ENCODE measurements at places on chromosomes 13 and 19.

DNA sequence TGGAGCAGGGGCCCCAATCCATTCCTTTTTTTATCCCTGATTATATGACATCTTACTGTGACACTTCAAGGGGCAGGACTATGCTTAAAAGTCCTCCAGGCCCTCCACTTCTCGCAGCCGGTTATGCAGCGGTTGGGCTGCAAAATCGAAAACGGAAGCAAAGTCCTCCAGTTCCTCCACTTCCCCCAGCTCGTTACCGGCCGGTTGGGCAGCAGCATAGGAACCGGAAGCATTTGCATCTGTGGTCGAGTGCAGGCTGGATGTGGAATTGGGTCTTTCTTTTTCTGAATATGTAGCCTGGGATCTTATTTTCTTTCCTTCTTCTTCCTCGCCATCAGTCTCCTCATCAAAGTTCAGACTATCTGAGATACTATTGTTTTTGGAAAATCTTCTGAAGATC is 46.1 kb downstream of the OXGR1 start:
- no peak for DNase-seq

- DNase-seq, result no peak
These were observed 104.9 kb downstream of the CACNA1A start for GRCh38 chr19:13401388-13401787.

DNA sequence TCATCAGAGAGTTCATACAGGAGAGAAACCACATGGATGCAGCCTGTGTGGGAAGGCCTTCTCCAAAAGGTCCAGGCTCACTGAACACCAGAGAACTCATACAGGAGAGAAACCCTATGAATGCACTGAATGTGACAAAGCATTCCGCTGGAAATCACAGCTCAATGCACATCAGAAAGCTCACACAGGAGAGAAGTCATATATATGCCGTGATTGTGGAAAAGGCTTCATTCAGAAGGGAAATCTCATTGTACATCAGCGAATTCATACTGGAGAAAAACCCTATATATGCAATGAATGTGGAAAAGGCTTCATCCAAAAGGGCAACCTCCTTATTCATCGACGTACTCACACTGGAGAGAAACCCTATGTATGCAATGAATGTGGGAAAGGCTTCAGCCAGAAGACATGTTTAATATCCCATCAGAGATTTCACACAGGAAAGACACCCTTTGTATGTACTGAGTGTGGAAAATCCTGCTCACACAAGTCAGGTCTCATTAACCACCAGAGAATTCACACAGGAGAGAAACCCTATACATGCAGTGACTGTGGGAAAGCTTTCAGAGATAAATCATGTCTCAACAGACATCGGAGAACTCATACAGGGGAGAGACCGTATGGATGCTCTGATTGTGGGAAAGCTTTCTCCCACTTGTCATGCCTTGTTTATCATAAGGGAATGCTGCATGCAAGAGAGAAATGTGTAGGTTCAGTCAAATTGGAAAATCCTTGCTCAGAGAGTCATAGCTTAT is 17.7 kb downstream of the ZNF613 start:
- no peak for DNase-seq

- DNase-seq, result no peak
These were observed 489 bp downstream of the NTF4 start for GRCh38 chr19:49064029-49064629.
